ENCODE measurements at places on chromosomes 6 and 20.

DNA sequence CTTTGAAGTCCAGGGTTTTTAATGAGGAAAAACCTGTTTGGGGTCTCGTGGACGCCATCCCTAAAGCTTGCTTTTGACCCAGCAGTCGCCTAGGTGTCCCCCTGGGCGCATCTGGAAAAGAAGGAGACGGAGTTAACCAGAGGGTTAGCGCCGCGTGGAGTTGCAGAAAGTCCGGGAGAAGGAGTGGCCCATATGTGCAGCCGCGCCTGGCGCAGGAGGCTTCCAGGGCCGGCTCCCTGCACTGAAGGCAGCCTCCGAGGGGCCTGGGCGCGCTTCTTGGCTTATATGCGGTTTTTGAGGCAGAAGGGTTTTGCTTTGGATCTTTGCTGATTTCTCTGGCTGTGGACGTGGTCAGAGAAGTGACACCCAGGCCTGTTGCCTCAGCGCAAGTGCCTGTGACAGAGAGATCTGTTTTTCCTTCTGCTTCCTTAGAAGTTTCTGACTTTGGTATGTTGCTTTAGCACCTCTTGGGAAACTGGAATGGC lies 987 bp downstream of the TMEM181 start:
- DNase-seq: no peak

DNA sequence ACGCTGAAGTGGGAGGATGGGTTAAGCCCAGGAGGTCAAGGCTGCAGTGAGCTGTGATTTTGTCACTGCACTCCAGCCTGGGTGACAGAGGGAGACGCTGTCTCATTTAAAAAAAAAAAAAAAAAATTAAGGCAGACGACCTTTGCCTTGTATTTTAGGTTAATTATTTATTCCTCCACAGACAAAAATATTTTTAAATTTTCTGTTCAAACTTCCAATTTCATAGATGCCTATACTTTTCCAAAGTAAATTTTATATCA lies 6.3 kb upstream of the SMIM28 start:
- no peak for DNase-seq

DNA sequence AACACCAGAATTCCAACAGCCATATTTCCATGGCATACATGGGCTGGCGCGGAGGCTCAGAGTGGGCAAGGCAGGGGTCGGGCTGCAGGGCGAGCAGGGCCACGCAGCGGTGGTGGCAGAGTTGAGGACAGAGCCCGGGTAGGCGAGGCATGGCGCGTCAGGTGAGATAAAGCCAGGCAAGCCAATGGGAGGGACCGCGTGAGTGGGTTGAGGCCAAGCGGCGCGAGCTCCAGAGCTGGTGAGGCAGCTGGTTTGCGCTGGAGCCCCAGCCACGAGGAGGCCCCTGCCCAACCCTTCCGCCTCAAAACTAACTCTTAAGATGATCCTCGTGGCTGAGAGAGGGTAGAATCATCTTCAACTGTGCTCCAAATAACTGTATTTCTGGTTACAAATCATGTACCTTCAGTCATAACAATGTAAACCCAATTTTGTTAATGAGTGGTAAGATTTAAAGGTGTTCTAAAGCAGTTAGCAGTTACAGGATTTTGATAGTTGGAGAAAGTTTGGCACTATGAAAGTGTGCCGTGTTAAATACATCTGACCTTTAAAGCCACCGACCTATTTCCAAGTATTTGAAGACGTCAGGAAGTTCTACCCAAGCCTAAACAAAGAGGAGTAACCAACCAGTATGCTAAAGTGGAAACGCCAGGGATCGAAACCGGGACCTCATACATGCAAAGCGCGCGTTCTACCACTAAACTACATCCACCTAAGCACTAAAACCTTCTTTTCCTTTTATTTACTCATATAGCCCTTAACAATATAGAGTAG lies 107.9 kb downstream of the GPX5 start:
- no peak for DNase-seq

GRCh38 chr6:89117211-89118108 lies at the start of gene SRSF12:
TSS of gene SRSF12 (minus strand) at chr6:89118071. CDS start at chr6:89117887, 184 bp downstream.
- no peak for DNase-seq

- DNase-seq: no peak
Measured at GRCh38 chr6:158143700-158144099, 24.4 kb downstream of the SERAC1 start.

DNA sequence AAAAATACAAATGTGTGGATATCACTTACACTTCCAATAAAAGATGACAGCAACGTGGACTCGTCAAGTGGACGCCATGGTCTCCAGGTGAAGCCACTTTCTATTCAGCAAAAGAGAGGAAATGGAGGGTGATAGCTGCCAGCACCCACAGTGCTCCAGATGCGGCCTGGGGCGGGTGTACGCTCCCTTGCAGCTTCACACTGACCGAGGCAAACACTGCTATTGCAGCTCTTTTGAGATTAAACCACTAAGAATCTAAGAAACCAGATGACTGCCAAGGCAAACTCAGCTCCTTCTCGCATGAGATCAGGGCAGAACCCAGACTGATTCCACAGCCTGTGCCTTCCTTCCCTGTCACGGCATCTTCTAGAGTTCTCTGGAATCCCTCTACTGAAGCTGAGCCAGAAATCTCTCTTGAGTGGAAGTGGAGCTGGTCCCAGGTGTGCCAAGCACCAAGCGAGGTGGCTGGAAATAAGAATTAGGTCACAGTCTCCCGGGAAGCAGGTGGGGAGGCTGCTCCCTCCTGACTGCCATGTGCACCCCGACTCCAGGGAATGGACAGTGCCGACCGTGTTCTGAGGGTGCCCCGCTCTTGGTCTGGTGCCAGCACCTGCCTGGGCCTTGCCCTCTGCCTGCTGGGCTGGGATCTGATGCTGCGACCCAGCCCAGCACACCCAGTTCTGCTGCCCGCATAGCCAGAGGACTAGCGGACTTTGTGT lies 90.1 kb upstream of the AFDN start:
- DNase-seq: no peak

DNA sequence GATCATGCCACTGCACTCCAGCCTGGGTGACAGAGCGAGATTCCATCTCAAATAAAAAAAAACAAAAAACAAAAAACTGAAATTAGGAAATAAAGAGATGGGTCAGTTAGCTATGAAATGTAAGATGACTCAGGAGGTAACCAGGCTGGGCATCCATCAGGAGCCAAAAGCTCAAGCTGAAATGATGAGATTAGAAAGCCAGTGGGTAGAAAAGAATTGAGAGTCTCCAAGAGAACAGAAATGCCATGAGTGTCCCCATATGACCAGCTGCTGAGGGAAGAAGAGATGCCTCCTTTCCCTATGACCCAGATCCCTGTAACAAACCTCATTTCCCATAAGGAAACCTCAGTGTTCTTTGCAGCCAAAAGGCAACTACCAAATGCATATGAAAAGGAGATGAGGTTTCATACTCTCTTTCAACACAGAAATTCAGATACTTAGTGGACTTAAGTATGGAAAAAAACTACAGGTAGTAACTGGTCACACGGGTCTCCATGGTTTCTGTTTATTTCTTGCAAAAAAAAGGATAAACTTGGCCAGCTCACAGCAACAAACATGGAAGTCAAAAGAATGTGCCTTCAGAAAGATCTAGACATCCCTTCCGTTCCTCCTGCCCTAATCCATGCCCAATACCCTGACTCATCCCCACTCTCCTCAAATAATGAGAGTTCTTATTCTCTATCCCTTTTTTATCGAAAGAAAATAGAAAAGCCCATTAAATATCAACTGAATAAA lies 8.1 kb downstream of the ARHGAP18 start:
- no peak for DNase-seq

DNA sequence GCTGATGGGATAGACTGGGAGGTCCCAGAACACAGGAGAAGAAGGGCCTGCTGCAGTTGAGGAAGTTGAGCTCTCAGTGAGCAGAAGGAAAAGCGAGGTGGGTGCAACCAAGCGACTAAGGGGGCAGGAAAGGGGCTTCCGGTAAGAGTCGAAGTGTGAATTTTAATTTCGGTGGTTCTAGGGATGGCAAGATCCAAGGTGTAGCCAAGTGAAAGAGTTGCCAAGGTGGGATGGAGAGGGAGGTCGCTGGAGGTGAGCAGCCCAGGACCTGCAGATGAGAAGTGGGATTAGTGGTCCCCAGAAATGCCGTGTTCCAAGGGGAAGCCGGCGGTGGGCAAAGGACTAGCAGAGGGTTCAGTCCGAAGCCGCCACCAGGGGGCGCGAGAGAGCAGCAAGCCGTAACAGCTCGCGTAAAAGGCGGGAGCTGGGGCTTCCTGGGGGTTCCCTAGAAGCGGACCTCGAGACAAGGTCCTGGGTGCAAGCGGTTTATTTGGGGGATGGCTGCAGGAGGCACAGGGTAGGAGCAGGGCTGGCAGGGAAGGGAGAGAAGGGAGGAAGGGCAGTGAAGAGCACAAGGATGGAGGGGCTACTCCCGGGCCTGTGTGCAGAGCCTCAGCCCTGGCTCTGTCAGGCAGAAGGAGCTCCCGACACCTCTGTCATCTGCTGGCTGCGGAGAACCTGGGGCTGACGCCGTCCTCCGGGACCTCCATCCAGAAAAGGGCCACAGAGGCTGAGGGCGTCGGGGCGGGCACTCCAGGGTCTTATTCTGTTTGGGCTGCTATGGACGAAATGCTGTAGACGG lies 103.6 kb downstream of the PAX1 start:
- no peak for DNase-seq

GRCh38 chr20:57625181-57625958 lies 5.1 kb upstream of the ZBP1 start:
- DNase-seq: no peak

DNA sequence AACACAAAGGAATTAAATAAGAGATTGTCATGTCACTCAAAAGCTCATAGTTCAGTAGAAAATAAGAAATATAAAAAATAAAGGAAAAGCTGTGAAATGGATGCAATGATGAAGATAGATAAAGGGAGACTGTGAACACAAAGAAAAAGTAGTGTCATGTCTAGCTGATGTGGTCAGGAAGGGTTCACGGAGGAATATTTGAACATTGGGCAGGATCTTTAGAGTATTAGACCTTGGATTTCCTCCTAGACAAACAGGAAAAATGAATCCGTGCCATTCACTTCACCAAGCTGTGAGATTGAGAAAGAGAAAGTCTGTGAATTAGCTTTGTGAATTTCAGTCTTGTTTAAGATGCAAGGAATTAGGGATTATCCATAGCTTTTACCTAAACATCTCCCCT lies 414.4 kb upstream of the PLCB4 start:
- no peak for DNase-seq

DNA sequence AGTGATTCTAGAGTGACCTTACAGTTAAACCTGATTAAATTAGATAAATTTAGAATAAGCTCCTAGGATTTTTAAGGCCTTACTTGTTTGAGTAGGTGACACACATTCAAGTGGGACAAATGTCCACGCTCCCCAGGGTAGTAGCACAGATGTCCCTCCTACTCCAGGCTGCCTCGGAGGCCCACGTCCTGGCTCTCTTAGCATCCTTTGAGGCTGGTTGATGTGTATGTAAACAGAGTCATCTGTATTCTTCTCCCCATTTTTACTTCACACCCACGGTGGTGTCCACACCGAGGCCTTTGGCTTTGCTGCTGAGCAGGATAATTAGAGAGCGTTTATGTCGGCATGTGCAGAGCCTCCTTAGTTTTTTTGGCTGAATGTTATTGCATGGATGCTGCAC lies 15.8 kb downstream of the ENTPD6 start:
- DNase-seq: no peak

GRCh38 chr6:108127826-108128225 lies 38.0 kb upstream of the NR2E1 start:
- DNase-seq: no peak

GRCh38 chr6:100464903-100465700 lies at the start of gene SIM1:
TSS of gene SIM1 (minus strand) at chr6:100464921. CDS start at chr6:100463468, 1,453 bp downstream.
- no peak for DNase-seq

DNA sequence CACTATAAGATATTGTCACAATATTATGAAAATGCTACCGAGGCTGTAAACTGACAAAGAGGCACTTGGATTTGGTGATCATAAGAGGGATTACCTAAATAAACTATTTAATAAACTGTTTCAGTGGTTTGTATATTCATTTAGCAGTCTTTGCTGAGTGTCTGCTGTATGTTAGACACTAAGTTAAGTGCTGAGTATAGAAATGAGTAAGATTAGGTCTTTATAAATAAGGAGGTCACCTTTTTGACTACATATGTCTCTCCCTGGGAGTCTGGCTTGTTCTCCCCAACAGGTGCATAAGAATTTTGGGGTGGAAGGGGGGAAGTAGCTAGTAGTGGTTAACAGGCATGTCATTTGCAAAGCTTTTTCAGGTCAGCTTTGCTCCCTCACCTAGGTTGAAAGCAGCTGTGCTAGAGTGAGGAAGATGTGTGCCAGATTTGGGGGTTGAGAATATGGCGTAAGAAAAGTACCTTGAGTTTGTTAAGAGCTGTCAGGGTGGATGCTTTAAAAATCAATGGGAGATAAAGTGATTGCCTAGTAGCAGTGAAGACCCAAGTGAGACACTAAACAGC lies 246.3 kb downstream of the ZFAND3 start:
- DNase-seq: no peak

- DNase-seq: no peak
Measured at GRCh38 chr6:1596088-1596852, 13.4 kb upstream of the FOXC1 start.

- DNase-seq: no peak
Measured at GRCh38 chr6:68726337-68726736, 91.3 kb downstream of the ADGRB3 start.

DNA sequence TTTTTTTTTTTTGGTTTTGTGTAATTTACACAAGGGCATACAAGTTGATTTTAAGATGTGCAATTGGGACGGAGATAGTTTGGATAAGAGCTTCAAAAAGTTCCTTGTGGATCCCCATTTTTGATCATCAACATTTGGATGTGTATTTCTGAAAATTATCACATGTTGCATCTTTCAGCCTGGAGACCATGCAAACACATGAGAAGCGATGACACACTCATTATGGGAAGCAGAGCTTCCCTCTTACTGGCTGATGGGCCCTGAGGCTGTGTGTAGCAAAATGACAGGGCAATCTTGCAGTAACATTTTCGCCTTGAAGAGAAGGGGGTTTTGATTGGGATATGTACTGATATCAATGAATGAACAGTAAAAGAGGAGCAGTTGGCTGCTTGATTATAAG lies 22.0 kb upstream of the RIPK1 start:
- no peak for DNase-seq

DNA sequence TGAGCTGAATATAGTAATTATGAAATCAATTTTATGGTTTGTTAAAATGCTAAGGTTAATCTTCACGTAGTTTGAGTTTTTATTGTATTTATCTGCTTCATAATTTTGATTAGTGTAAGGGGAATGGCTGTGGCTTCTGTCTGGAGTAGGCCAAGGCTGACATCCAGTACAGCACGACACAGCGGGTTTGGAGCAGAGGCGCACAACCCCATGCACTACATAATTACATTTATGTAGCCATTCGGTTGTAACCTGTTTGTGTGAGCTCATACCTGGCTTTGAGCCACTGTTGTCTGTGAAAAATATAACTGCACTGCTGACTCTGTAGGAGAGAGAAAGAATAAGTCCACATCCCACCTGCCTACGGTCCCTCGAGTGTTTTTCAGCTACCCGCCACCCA lies 615.5 kb downstream of the EYS start:
- no peak for DNase-seq

- no peak for DNase-seq
Measured at GRCh38 chr6:4185846-4186245, 50.5 kb upstream of the ECI2 start.

- DNase-seq: no peak
Measured at GRCh38 chr6:112539355-112539754, 192.2 kb downstream of the RFPL4B start.
